ENCODE measurements at places on chromosomes 12 and 14. TPM values are rescaled to one million over a fixed set of nuclear protein-coding genes. Genes with fewer than 3 reads are reported as not detected.

The ANGEL1 gene
- 6.7 TPM for total RNA-seq

- no peak for DNase-seq
Measured at GRCh38 chr12:1593174-1594005, 991 bp downstream of the FBXL14 start.

- peak; percentile 59 for DNase-seq
Measured at GRCh38 chr12:12180136-12180535, 86.7 kb downstream of the LRP6 start.

The PPP1R36 gene
- not detected for total RNA-seq

The CYP27B1 gene
- total RNA-seq: not detected

DNA sequence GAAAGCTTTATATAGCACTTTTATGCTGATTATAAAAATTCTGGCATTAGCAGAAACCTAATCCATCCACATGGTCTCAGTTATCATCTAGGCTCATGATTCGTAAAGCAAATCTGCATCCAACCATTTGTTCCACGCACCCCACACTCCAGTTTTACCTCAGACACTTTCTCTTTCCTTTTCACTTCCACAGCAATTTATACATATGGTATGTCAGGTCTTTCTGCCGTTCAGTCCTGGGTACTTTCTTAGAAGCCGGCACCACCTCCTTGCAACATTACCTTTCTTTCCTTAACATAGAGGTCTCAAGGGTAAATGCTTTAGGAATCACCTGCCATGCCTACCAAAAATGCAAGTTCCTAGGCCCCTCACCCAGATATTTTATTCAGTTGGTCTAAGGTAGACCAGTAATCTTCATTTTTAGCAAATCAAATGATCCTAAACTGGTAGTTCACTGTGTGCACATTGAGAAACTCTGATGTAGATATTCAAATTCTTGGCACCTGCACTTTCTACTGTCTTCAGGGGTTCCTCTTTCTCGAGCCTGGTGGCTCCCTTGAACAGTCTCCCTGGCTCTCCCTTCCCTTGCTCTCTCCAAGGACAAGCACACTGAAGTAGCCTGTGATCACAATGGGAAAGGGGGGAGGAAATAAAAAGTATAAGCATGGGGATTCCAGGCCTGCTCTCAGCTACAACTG, 2.8 kb upstream of the KRAS start:
- no peak for DNase-seq

GRCh38 chr12:12364787-12365445, 8.0 kb downstream of the BORCS5 start:
- DNase-seq: peak; percentile 16

DNA sequence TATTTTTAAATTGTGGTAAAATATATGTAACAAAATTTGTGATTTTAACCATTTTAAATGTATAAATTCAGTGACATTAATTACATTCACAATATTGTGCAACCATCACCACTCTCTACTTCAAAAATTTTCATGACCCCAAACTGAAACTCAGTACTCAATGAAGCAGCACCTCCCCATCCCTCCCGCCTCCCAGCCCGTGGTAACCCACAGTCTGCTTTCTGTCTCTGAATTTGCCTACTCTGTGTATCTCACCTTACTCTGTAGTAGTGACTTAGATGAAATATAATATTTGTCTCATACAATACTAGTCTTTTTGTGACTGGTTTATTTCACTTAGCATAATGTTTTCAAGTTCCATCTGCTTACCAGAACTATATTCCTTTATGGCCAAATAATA, 36.2 kb downstream of the EML1 start:
- DNase-seq: no peak

The PPP1R1A gene
- not detected for total RNA-seq

The SMCO2 gene
- total RNA-seq: not detected

- DNase-seq: no peak
Measured at GRCh38 chr14:55973911-55974630, 144.1 kb upstream of the PELI2 start.

GRCh38 chr12:41437563-41437962, 249.4 kb downstream of the PDZRN4 start:
- no peak for DNase-seq

The P2RX7 gene
- 0.18 TPM for total RNA-seq

The CLEC1B gene
- total RNA-seq: not detected

GRCh38 chr12:107320929-107321631, 227.7 kb upstream of the CRY1 start:
- DNase-seq: peak; percentile 52

The EXOC3L4 gene
- 0.41 TPM for total RNA-seq

- peak; percentile 44 for DNase-seq
Measured at GRCh38 chr12:79959484-79959883, 24.6 kb upstream of the PPP1R12A start.

- DNase-seq: no peak
Measured at GRCh38 chr12:56122637-56123036, 4.6 kb downstream of the ZC3H10 start.

GRCh38 chr12:76180401-76181277, 96.2 kb upstream of the NAP1L1 start:
- no peak for DNase-seq

The PRR4 gene
- 3.4 TPM for total RNA-seq

DNA sequence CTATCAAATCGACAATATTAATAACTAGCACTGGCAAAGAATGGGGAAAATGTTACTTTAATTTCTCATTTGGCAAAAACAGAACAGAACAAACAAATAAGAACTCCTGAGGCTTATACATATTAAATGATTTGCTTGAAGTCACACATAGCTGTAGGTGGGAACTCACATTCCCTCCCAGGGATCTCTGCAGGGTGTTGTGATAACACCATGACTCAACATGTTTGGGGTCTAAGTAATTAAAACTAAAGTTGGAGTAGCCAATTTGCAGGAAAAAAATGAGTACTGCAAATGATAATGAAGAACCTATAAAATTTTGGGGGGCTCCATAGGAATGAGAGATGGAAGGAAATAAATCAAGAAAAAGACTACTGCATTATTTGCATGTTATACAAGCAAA, 27.5 kb downstream of the UNC79 start:
- DNase-seq: no peak

DNA sequence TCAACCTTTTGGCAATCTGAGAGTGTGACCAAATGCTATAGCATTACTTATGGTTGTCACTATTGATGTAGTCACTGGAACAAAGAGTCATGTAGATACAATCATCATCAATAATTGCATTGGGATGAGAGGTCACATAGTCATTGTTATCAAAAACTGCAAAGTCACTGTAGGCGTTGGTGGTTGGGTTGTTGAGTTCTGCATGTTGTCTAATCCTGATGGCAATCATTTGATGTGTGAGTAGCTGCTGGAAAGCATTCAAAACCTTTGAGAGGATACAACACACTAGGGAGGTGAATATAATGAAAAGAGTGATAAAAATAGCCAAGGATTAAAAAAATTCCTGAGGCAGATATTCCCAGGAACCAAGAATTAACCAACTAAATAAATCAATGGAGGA, 214.7 kb upstream of the SYT10 start:
- no peak for DNase-seq

- DNase-seq: no peak
Measured at GRCh38 chr14:69650948-69651369, 39.6 kb downstream of the SUSD6 start.

- no peak for DNase-seq
Measured at GRCh38 chr12:69837191-69837590, 12.2 kb downstream of the MYRFL start.

The SLC17A8 gene
- total RNA-seq: not detected

- peak; percentile 9 for DNase-seq
Measured at GRCh38 chr12:109696485-109697269, 16.9 kb upstream of the FAM222A start.

The KCNK13 gene
- total RNA-seq: not detected

DNA sequence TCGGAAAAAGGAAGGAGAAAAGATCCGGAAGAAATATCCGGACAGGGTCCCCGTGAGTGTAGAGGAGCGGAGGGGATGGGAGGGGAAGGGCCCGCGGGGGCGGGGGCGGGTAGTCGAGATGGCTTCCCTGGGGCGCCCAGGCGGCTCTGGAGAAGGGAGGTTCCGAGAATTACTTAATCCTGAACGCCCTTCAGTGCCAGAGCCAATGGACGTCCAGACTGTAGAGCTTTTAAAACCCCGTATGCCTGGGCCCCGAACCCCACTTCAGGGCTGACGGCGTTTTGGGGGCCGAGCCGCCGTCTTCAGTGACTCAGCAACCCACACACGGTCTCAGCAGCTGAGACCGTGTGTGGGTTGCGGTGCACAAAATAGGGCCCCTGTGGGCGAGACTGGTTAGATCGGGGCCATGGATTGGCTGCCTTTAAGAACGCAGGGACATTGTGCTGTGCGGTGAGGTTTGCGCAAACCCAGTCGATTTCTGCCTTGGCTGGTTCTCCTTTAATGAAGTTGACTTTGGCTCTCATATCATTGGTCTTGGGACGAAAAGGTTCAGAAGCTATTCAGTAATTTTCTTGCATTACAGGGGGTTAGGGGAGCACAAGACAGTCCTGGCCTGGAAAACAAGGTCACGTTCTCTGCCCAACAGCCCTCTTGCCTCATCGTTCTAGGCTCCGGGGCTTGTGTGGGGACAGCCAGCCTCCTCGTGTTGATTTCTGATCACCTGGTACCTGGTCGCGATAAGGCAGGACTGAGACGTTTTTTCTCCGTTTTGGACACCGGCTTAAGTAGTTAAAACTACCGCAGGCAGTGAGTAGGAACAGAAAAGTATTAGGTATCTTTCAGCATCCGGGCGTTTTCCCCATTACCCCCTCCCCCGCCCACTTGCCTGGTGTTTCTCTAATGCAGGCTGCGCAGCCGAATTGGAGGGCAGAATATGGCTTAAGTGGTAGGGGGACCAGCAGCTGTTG, 775 bp downstream of the GABARAPL1 start:
- peak; percentile 90 for DNase-seq

The RD3L gene
- not detected for total RNA-seq

GRCh38 chr12:31915446-31915845, 43.8 kb upstream of the RESF1 start:
- no peak for DNase-seq

GRCh38 chr12:89893972-89894706, 185.5 kb upstream of the ATP2B1 start:
- peak; percentile 82 for DNase-seq

Data from fibroblast of the aortic adventitia (primary cell).